Aorta (tissue), 5 donors: ENCODE measurements at places on chromosomes 16 and 17.
A peak's percentile ranks its signal among the peaks of the same experiment; 100 is the strongest.

DNA sequence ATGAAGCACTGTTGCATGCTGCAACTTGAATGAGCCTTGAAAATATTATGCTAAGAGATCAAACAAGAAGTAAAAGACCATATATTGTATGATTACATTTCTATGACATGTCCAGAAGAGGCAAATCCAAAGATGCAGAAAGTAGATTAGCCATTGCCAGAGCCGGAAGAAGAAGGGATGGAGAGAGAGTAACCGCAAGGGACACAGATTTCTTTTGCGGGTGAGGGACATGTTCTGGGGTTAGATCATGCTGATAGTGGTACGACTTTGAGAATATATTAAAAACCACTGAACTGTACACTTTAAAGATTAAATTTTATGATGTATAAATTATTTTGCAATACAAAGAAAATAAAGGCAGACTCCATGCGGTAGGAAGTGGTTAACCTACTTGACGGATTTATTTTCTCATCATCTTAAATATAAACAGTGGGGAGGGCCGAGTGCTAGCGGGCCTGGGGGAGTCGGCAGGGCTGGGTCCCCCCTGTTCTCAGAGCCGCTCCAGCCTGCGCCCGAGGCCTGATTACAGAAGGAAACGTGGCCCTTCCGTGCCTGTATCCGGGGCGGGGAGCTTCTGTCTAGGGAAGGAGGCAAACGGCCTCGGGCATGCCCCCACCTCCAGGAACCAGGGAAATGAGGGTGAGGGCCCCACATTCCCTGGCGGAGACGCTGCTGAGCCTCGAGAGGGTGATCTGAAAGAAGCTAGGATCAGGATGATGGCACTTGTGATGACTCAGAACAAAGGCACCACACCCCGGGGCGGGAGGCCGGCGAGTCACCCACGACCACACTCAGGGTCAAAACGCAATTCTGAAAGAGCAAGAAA is 48.0 kb downstream of the SHCBP1 start:
- H3K27me3 ChIP-seq, result no peaks in the 10 kb centered on the region
- no peak overlapping the region for H3K4me3 ChIP-seq
- H3K27ac ChIP-seq, result no peak overlapping the region
- H3K4me1 ChIP-seq, result no peaks in the 10 kb centered on the region
- no peaks in the 10 kb centered on the region for H3K36me3 ChIP-seq

- no peaks in the 10 kb centered on the region for H3K27me3 ChIP-seq
- peak overlapping the region; percentile 7 for H3K4me3 ChIP-seq
- no peaks in the 10 kb centered on the region for H3K4me1 ChIP-seq
- no peak overlapping the region for H3K27ac ChIP-seq
Observed at GRCh38 chr17:82338858-82339633, 5.5 kb upstream of the SECTM1 start.

GRCh38 chr16:66930189-66930588 is 4.0 kb downstream of the CIAO2B start:
- H3K36me3 ChIP-seq, result no peaks in the 10 kb centered on the region
- no peaks in the 10 kb centered on the region for H3K4me1 ChIP-seq
- no peaks in the 10 kb centered on the region for H3K27me3 ChIP-seq
- no peak overlapping the region for H3K27ac ChIP-seq

DNA sequence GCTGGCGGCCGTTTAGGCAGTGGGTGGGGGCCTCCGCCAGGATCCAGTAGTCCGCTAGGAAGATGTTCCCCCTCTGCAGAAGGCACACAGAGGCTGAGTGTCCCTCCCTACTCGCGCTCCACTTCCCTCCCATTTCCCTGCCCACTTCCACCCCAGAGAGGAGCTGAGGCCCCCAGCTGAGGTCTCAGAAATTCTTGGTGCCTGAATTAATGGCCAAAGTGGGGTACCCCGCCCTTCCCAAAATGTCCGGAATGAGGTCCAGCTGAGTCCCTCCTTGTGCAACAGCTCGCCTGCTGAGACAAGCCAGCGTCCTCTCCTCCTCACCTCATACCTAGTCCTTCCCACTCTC is 7.9 kb downstream of the ALOXE3 start:
- no peak overlapping the region for H3K4me3 ChIP-seq
- H3K4me1 ChIP-seq, result no peaks in the 10 kb centered on the region
- no peak for DNase-seq
- H3K27me3 ChIP-seq, result no peaks in the 10 kb centered on the region
- H3K27ac ChIP-seq, result no peak overlapping the region
